ENCODE measurements at places on chromosomes 1 and 21. TPM values are rescaled to one million over a fixed set of nuclear protein-coding genes. Genes with fewer than 3 reads are reported as not detected.

DNA sequence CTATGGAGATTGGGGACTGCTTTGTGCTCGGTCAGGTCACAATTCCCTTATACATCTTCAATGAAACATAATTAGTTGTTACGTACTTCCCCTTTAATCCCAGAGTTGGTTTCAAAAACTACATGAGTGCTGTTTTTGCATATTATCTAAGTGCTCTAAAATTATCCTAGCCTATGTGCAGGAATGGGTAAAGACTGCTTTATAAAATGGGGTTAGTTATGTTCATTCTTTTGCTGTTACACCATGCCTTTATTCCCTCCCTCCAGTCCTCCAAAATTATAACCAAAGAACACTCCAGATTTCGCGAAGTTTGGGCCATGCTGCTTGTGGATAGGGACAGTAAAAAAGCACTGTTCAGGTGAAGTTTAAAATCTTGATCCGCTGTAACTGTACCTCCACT lies 173.9 kb upstream of the SNX7 start:
- no peak for DNase-seq

DNA sequence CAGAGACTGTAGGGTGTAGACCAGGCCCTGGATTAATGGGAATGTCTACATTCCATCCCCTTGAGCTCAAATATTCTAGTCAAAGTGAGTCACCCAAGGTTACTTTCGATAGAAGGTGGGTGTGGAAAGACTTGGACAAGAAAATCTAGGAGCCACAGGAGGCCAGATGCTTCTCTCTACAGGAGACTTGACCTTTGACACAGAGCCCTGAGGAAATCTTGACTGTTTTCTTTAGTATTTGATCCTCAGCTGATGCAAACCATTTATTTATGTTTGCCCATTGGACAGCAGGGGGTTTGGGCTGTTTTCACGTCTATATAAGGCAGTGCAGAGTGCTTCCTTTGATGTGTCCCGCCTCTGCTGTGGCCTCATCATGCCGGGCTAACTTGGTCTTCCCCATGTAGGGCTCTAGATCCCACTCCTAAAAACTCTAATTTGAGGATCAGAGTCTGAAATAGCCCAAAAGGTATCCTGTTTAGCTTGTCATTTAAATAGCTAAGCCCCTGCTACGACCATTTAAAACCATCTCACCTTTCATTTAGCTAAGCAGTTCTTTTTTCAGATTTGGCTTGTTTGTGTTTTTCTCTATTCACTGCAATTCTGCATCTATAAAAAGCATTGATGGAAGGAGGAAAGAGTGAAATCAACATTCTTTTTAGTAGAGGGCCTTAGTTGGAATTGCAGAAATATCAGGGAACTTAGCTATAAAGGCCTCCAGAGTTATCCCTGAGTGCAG lies 15.5 kb upstream of the MAP3K7CL start:
- no peak for DNase-seq

DNA sequence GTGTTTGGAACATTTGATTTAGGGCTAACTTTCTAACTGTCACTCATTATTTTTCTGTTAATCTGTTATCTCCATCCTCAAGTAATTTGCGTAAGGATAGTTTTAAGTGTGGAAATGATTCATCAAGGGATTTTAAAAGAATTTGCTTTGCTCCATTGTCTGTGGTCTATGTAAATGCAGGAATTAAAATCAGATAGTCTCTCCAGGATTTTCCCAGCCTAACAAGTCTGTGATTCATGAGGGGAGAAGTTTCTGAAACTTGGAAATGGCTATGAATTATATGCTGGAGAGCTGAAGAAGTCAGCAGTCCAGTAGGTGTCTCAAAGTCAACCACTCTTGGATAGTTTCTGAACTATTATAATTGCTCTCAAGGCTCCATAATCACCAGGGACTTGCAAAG lies 264.5 kb downstream of the MRPL39 start:
- no peak for DNase-seq

DNA sequence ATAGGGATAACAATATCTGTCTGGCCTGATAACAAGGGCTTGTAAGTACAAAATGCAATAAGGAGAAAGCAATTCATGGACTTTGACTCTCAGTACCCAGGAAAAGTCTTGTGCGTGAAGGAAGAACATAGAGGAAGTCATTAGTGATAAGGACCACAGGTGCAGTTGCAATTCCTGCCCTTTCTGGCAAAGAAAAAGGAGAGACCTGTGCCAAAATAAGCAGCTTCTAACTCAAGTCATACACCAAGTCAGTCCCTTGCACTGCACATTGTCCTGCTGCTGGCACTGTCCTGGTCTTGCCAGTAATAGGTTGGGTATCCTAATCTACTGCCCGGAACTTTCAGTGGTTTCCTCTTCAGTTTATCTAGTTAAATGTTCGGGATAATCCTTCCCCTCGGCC lies 14.8 kb upstream of the SOD1 start:
- DNase-seq: no peak

GRCh38 chr1:45508295-45509151 lies 8.4 kb downstream of the MMACHC start:
- no peak for DNase-seq

DNA sequence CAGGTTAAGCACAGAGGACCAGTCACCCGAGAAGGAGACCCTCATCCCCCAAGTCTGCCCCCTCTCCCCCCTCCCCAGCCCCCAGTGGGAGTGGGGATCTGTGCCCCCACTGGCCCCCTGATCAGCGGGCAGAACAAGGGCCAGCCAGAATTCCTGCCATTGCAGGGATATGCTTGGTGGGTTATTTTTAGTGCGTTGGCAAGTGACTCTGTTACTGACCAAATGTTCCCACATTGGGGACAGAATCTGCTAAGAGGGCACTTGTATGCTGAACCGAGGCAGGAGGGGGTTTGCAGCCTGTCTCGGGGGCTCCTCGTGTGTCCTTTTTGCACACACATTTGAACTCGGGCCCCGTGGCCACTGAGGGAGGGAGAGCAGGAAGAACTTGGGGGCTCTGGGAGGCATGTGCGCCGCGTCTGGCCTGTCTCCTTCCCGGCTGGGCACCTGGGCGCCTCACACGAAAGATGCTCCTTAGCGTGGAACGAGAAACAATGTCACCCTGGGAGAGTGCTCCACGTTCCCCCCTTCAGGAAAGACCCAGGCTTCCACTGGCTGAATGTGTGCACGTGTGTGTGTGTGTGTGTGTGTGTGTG lies 66.4 kb upstream of the CASZ1 start:
- DNase-seq: no peak

DNA sequence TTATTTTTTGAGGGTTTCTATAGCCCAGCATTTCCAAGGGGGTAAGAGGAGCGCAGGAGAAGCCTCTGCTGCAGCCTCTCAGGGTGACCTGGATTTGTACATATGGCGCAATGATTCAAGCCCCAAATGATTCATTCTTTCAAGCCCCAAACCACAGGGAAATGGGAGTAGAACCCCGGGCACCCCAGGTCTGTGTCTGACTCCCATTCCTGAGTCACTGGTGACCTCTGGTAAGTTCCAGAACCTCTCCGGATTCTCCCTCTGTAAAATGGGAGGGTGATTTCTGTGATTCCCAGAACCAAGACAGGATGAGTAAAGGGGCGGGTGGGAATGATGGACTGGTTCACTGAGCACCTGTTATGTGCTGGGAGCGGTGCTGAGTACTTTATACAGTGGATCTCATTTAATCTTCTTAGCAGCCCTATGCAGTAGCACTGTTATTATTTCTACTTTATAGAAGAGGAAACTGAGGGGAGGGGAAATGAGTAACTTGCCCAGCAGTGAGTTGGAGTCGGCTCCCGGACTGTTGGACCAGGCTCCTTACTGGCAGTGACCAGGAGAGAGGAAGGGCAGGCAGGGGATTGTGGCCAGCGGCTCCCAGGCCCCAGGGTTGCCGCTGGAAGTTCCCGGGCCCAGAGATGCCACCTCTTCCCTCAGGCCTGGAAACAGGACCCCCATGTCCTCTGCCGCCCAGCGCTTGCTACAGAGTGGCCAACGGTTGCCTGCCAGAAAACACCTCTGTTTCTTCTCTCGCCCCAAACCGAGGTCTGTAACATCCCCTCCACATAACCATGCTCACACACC lies 20.3 kb upstream of the SLC26A9 start:
- no peak for DNase-seq

- no peak for DNase-seq
Observed at GRCh38 chr21:43691086-43691795, 27.7 kb upstream of the PDXK start.

DNA sequence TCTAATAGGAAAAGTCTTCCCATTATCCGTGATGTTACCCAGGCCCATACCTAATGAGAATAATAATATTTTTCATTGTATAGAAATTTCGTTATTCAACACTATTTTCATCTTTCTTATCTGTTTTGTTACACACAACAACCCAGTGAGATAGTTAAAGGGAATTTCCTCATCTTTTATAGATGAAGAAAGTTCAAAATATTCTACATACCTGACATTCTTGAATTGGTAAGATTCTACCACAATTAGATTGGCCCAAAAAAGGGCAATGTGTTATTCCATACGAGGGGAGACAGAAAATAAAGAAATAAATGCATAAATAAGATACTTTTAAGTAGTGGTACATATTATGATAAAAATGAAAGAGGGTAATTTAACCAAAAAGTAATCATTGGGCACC lies 405.5 kb upstream of the ADAMTS5 start:
- no peak for DNase-seq

- no peak for DNase-seq
Observed at GRCh38 chr1:154178911-154179811, 12.7 kb downstream of the TPM3 start.

- DNase-seq: no peak
Observed at GRCh38 chr1:85245891-85246290, 13.6 kb downstream of the C1orf52 start.

DNA sequence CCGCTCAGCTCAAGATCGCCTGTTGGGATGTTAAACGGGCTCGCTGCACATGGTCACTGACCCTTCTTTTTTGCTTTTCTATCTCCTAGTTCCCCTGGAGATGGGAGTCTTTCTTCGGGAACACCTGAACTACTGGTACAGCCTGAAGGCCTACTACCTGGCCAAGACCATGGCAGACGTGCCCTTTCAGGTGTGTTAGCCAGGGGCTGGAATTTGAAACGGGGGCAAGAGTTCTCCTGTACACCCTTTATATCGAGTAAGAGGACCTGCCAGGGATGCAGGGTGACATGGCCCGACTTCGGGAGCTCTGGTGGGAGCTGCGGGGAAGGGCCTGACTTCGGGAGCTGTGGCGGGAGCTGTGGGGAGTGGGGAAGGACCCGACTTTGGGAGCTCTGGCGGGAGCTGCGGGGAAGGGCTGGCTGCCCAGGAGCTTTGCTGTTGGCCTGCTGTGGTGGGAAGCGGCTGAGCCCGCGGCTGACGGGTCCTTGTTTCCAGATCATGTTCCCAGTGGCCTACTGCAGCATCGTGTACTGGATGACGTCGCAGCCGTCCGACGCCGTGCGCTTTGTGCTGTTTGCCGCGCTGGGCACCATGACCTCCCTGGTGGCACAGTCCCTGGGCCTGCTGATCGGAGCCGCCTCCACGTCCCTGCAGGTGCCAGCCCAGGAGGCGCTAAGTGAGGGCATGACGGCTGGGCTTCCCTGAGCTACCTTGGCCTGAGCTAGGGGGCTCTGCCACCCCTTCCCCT lies 24.0 kb downstream of the TFF3 start:
- no peak for DNase-seq

- DNase-seq: no peak
Observed at GRCh38 chr21:44738621-44739020, 27.2 kb upstream of the TSPEAR start.

- no peak for DNase-seq
Observed at GRCh38 chr1:96362623-96363022, 359.0 kb upstream of the PTBP2 start.

DNA sequence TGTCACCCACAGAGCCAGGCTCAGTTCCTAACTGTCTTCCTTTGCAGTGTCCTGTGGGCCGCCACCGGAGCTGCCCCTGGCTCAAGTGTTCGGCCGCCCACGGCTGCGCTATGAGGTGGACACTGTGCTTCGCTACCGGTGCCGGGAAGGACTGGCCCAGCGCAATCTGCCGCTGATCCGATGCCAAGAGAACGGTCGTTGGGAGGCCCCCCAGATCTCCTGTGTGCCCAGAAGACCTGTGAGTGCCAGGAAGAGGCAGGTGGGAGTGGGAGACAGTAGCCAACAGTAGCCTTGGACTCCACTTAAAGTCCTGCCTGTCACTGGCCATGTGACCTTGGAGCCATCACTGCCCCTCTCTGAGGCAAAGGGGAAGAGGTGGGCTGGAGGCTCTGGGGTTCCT lies 16.6 kb downstream of the BCAN start:
- no peak for DNase-seq

- no peak for DNase-seq
Observed at GRCh38 chr1:58841455-58841854, 57.6 kb upstream of the JUN start.

DNA sequence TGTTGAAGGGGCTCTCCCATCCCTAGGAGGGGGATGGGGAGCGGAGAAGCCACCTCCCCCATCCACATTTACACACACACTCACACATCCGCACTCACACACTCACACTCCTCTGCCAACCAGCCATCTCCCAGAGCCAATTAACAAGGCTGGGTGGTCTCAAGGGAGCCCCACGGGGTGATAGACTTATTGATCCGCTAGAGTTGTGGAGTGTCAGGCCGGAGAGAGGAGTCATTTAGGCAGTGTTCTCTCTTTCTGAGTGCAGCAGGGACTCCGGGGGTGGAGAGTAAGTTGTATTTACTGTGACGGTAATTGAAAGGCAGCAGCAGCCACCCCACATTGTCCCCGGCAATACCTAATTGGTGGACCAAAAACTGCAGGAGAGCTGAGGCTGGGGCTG lies 61.6 kb downstream of the KLHDC7A start:
- no peak for DNase-seq

- DNase-seq: no peak
Observed at GRCh38 chr1:14788080-14788479, 189.6 kb downstream of the KAZN start.

- no peak for DNase-seq
Observed at GRCh38 chr1:218433744-218434143, 88.6 kb downstream of the TGFB2 start.

- no peak for DNase-seq
Observed at GRCh38 chr1:199724049-199724448, 303.5 kb upstream of the NR5A2 start.

GRCh38 chr1:54396261-54396933 lies 9.8 kb downstream of the SSBP3 start:
- DNase-seq: no peak

DNA sequence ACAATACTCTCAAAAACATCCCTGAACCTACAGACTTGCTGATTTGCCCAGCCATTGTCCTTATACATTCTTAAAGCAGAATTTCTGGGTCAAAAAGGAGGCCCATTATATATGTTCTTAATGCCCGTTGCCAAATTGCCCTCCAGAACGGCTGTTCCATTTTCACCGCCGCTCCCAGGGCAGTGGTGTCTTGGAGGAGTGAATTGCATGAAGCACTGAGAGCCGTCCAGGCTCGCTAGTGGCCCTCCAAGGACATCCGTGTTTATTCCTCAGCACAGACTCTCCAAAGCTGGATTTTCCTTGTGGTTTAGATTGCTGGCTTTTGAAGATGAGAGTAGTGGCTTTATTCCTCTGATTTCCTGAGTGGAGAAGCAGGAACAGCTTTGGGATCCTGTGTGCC lies 68.8 kb downstream of the FHAD1 start:
- DNase-seq: no peak

- DNase-seq: no peak
Observed at GRCh38 chr21:24705201-24705600, 902.1 kb downstream of the MRPL39 start.

Gene FLVCR1
- total RNA-seq: 6.3 TPM

Gene EEIG2
- 37.8 TPM for total RNA-seq

Gene NIT1
- 31.6 TPM for total RNA-seq

Gene MFN2
- total RNA-seq: 67.4 TPM

Gene LCE6A
- not detected for total RNA-seq

Gene TRIM45
- 5.3 TPM for total RNA-seq

Gene RGS16
- total RNA-seq: 1.1 TPM

Gene CCDC17
- total RNA-seq: 3.7 TPM

Gene RHCE
- 0.55 TPM for total RNA-seq

Gene SNRNP40
- total RNA-seq: 46.9 TPM

Gene RPAP2
- 31.1 TPM for total RNA-seq

Gene KCNK2
- 0.83 TPM for total RNA-seq

Gene TRPM2
- total RNA-seq: 1.5 TPM
